ENCODE measurements at places on chromosomes 5 and 9.

DNA sequence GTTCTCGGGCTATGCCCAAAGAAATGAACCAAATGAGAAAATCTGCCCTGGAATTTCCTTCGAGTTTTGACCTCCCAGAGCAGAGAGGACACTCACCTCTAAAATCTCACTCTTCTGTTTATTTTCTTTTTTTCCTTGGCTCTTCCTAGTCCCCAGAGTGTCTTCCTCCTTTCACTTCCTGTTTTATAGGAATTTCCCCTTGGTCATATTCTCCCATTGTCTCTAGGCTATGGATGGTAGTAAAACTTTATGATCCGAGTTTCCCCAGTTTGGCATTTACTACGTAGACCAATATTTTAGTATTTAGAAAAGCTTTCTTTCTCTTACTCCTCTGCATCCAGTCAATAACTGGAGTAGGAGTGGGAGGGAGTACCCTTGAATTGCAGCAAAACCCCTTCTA is 354.5 kb upstream of the ZNF608 start:
- DNase-seq = no peak

DNA sequence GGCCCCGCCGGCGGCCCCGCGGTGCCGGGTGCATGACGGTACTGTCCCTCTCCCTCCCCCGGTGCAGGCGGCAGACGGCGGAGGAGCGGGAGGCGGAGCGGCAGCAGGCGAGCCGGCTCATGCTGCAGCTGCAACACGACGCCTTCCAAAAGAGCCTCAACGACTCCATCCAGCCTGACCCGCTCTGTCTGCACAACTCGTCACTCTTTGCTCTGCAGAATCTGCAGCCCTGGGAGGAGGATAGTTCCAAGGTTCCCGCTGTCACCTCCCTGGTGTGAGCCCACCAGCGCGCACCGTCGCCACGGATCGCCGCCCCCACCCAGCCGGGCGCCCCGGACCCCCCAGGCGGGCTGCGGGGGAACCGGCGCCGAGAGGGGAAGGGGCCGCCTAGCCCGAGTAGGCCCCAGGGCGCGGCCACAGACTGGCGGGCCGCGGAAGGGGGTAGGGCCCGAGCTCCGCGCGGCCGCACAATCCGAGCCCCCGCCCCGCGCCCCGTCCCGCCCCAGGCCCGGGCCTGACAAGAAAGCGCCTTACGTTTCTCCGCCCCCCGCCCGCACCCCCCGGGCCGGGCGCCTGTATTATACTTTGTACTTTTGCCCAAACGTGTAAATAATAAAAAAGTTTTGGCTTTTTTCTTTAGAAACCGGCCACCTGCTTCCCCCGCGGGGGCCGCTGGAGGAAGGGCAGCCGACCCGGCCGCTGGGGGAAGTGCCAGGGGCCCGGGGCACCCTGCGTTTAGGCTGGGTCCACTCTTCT is 2.5 kb downstream of the TLX3 start:
- no peak for DNase-seq

GRCh38 chr5:116573279-116573701 is 1.3 kb downstream of the SEMA6A start:
- no peak for DNase-seq

DNA sequence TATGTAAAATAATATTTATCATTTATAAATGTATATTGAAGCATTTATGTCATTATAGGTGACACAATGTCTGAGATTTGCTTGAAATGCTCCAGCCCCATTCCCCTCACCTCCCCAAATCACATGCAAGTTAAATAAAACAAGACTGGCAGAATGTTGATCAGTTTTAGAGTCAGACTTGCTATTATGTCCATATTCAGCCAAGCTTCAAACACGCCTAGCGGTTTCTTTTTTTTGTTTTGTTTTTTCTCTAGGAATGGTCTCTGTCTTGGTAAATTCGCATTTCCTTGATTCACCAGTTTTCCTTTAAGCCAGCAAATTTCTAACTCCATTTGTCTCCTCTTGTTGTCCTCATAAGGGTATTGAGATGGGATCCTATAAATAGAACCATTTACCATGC is 153.0 kb upstream of the HMHB1 start:
- no peak for DNase-seq

DNA sequence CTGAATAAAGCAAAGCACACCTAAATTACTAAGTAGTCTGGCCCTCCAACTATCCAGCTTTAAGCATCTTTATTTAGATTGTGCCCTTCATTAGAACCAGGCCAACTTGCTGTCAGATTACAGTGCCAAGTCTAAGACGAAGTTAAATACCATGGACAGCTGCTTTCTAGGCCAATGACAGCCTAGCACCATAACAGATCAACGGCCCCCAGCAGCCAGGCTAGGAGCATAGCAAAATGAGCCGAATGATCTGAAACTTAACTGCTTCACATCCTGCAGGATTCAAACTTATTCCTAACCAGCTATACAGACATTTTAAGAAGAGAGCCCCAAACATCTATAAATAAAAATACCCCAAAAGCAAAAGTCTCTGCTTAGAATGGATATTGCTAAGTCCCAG is 6.8 kb downstream of the SLC24A2 start:
- no peak for DNase-seq

DNA sequence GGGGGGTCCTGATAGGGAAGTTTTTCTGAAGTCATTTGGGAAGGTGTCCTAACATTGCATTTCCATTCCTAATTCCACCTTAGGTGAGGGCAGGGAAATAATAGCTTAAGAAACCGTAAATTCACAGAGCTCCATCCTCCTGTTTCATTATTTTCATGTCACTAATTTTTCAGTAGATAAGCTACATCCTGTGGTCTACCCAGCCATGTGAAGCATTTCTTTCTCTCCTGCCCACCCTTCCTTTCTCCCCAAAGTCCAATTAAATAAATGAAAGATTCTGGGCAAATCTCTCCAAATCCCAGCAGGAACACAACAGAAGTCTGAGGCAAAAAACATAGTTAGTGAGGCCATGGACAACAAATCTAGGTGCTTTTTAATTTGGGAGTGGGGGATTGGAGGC is 95.1 kb upstream of the ERBIN start:
- no peak for DNase-seq

- no peak for DNase-seq
Observed at GRCh38 chr9:86413971-86414880, 60.0 kb upstream of the TUT7 start.

- DNase-seq = no peak
Observed at GRCh38 chr9:87259543-87260518, 237.8 kb upstream of the DAPK1 start.

DNA sequence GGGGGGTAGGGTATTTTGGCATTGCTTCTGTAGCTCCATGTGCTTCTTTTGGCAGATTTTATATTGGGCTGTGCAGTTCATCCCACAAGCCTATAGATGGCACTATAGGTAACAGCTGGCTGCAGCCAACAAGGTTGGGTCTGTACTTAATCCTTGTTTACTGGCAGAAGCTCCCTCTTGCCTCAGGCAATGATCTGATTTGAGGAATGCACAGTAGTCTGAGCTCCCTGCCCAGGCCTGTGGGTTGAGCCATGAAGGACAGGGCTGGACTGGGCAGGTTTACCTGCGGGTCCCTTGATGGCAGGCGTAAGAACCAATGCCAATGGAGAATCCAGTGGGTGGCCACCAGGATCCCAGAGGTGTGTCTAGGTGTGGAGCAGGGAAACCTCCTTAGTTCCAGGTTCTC is 11.7 kb upstream of the OR1J2 start:
- DNase-seq = no peak

GRCh38 chr5:139638736-139639618 is 9.2 kb upstream of the CXXC5 start:
- no peak for DNase-seq

GRCh38 chr9:7287065-7287464 is 512.5 kb downstream of the DMAC1 start:
- DNase-seq = no peak

DNA sequence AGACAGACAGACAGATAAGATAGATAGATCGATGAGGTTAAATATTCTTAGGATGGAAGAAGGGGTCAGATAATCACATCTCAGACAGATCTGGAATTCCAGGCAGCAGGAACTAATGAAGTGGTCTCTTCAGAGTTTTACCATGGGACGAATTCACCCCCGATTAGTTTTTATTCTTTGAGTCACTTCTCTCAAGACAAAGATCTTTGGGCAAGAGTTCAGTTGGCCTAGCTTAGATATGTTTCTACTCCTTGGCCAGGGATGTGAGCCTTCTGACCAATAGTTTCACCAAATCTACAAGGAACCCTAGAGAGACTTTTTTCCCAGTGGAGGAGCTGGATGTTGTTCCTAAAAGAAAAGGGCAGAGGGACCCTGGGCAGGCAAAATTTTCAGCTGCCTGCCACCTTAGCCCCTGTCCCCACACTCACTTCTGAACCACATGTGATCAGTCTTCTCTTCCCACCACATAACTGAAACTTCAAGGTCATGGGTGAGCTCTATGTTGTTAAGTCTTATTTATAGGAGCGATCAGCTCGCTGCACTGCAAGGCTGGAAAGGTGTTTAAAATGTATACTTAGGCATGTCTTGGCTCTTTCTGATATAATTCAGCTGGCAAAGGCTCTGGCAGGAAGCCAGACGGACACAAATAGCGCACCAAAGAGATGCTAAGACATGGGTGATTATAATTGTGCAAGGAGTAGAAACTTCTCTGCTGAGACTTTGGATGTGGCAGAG is 132.9 kb downstream of the PALM2AKAP2 start:
- no peak for DNase-seq

DNA sequence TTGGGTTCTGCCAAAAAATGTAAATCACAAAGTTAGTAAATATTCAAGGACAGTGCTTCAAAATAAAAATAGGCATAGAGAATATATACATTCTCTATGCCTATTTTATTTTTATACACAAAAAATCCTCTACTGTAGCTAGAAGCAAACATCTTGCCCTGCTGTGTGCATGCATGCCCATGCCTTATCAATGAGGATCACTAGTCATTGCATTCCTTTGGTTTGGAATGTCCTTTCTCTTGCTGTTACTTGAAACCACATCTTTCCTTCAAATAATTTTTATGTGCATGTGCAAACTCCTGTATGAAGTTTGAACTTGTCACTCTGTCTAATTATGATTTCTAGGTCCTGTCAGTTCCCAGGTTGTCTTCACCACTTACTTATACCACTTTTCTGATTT is 278.9 kb upstream of the IZUMO3 start:
- DNase-seq = no peak

GRCh38 chr5:66796305-66797292 is 200.4 kb downstream of the MAST4 start:
- DNase-seq = no peak

GRCh38 chr5:81717226-81717625 is 33.7 kb downstream of the SSBP2 start:
- no peak for DNase-seq

DNA sequence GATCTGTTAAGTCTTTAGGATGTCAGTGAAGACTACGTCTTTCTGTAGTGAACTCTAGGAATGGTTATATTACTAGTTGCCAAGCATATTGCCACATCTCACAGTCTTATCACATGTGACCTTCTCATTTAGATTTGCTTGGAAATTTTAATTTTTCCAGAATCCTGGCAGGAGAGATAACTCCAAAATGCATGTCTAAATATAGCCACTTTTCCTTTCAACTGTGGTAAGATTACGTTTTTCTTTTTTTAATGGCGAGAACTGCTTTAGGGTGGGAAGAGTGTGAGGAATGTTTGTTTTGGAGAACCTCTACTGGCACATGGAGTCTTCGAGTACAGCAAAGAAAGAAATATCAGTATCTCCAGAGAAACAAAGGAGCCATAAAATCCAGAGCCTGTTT is 91.7 kb upstream of the ADAMTSL1 start:
- no peak for DNase-seq

DNA sequence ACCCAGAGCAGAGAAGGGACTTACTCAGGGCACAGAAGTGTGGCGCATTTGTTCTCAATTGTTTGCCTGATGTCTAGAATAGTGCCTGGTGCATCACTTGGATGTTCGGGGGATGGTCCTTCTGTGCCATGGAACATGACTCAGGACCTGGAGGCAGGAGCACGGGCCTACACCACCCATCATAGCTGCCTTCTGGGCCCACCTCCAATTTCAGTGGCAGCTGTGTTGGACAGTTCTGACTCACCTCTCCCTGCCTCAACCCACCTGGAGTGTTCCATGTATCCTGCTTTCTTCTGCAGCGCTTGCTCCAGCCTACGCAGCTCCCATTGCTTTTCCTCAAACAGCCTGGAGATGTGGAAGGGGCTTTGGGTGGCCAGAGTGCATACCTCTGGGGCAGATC is 12.5 kb upstream of the CXCL14 start:
- no peak for DNase-seq
